ENCODE measurements at places on chromosomes 2 and 18.

- no peak for DNase-seq
- peaks cover 3% of the 10 kb centered on the region for H3K4me1 ChIP-seq
- H3K36me3 ChIP-seq, result peaks cover 5% of the 10 kb centered on the region
- H3K4me3 ChIP-seq, result no peak overlapping the region
Measured at GRCh38 chr2:63658176-63658968, 69.6 kb downstream of the MDH1 start.

GRCh38 chr2:3654011-3654410, 4.0 kb upstream of the ALLC start:
- no peak overlapping the region for H3K27ac ChIP-seq
- no peaks in the 10 kb centered on the region for H3K36me3 ChIP-seq
- no peak for DNase-seq
- no peak overlapping the region for H3K4me3 ChIP-seq
- peaks cover 16% of the 10 kb centered on the region for H3K27me3 ChIP-seq

DNA sequence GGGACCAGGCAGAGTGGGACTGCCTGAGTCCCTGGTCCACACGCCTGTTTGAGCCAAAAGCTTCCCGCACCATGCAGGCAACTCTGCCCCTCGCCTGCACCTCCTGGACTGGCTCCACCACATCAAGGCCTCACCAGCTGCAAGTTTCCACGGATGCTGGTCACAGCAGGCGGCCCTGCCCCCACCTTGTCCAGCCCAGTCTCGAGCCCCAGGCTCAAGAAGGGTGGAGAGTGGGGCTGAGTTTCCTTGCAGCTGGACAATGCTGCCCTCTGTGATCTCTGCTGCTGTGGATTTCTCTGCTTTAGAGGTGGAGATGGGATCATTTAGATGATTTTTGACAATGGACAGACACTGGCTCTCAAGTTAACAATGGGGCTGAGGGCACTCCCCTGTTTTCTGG, 74.9 kb downstream of the MTCL1 start:
- no peak overlapping the region for H3K27ac ChIP-seq
- no peak for DNase-seq
- H3K4me1 ChIP-seq, result peaks cover 17% of the 10 kb centered on the region
- peaks cover 1% of the 10 kb centered on the region for H3K27me3 ChIP-seq
- peaks cover 2% of the 10 kb centered on the region for H3K36me3 ChIP-seq

DNA sequence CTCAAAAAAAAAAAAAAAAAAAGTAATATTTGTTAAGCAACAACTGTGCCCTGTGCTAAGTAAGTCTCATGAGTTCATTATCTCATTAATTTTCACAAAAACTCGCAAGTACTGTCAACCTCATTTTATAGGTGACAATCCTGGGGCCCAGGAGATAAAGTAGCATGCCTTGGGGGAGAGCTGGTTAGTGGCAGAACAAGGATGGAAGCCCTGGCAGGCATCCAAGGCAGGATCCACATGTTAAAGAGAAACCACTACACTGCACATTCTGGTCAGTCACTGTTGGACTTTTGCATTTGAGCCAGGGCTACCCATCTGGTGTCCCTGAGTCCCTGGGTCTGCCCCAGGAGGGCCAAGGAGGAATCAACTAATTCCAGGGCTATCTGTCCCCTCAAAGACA, 54.6 kb downstream of the ZFP36L2 start:
- H3K27ac ChIP-seq, result peak overlapping the region; percentile 85
- no peaks in the 10 kb centered on the region for H3K36me3 ChIP-seq
- no peak overlapping the region for H3K4me3 ChIP-seq
- peak; percentile 73 for DNase-seq
- peaks cover 50% of the 10 kb centered on the region for H3K4me1 ChIP-seq

- peaks cover 8% of the 10 kb centered on the region for H3K4me1 ChIP-seq
- no peaks in the 10 kb centered on the region for H3K36me3 ChIP-seq
- peaks cover 13% of the 10 kb centered on the region for H3K27me3 ChIP-seq
- peak overlapping the region; percentile 19 for H3K27ac ChIP-seq
- no peak overlapping the region for H3K4me3 ChIP-seq
Measured at GRCh38 chr2:198191651-198192050, 387.3 kb downstream of the PLCL1 start.

DNA sequence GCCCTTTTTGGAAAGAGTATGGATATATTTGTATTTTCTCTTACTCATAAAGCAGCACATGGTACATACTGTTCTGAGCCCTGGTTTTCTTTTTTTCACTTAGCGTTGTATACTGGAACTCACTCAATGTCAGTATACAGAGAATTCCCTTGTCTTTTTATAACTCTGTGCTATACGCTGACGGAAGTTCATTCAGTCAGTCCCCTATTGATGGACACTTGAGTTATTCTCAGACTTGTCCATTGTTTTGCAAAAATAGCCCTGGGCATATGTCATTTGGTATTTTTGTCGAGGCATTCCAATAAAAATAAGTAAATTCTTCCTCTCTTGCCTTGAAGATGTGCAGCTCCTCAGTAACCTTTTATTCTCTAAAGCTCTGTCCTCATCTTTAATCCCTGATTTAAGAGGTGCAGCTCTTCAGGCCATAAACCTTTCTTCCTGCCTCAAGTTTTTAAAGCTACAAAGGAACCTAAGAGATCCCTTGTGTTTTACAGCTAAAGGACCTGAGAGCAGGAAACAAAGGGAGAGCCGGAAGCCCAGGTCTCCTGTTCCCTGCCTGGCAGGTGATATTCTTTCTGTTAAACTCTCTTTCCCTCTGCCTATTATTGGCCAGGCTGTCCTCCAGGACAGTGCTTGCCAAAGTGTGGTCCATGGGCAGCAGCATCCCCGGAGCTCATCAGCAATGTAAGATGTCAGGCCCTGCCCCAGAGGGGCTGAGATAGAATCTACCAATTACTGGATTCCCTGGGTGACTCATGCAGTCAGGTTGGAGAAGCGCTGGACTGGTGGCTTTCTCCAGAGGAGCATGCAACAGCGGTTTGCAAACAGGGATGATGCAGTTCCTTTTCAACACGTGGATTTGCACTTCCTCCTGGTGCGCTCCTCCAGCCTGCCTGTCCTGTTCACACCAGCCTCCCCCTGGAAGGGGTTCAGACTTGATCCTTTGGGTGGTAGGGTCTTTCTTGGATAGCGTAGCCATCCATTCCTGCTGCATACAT, 158.0 kb downstream of the NEDD4L start:
- H3K4me1 ChIP-seq, result peaks cover 23% of the 10 kb centered on the region
- H3K4me3 ChIP-seq, result no peak overlapping the region
- no peaks in the 10 kb centered on the region for H3K36me3 ChIP-seq
- no peak for DNase-seq
- peak overlapping the region; percentile 64 for H3K27ac ChIP-seq
